Trophoblast cell (in vitro differentiated cells and primary cell): ENCODE measurements at places on chromosomes 1 and 21.
A peak's percentile ranks its signal among the peaks of the same experiment; 100 is the strongest.

- DNase-seq, result no peak
These were observed 235.5 kb upstream of the SGIP1 start for GRCh38 chr1:66298464-66298863.

DNA sequence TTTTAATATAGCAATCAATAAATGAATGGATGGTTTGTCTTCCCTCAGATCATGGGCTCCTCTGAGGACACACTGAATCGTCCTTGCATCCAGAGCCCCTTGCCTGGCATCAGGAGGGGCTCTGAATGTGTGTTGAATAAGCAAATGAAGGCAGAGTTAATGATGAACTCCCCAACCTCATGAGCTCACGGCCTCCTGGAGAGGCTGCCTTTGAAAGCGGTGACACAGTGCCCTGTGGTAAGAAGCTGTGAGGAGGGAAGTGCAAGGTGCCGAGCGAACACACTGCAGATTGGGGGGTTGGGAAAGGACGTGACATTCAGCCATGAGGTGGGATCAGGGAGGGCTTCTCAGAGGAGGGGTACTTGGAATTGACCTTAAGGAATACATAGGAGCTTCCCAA lies 3.2 kb upstream of the PARS2 start:
- DNase-seq, result no peak

DNA sequence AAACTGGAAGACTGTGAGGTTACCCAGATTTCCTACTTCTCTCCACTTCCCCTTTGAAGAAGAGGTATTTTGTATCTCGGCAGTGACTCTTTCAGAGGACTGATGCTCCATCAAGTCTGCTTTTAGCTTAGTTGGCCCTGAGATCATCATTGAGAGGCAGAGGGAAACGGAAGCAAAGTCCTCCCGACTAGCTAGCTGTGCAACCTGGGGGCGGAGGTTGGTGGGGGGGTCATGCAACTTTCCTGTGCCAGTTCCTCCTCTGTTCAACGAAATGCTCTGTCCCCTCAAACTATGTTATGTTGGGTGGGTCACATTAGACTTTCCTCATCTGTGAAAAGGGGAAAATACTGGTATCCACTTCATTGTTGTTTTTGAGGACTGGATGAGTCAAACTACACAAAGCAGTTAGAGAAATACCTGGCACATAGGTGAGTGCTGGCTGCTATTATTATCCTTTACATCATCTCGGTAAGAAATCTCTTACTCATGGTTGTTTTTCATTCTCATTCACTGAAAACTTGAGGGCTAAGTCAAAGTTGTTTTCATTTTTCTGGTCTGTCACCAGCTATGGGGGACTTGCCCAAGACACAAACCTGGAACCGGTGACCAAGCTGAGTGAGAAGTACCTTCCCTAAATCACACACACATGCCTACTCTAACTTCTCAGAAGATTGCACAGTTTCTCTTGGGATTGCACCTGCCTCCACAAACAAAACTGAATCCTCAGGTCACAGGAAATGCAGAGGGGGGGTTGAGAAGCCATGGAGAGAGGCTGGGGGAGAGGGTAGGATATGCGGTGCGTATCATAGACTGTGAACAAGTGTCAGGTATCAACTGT lies 83.3 kb downstream of the ABCA4 start:
- DNase-seq, result no peak

- no peak for DNase-seq
These were observed 176.2 kb downstream of the ADGRL4 start for GRCh38 chr1:78830321-78830720.

- DNase-seq, result no peak
These were observed 59.6 kb downstream of the FMN2 start for GRCh38 chr1:240151136-240151735.

DNA sequence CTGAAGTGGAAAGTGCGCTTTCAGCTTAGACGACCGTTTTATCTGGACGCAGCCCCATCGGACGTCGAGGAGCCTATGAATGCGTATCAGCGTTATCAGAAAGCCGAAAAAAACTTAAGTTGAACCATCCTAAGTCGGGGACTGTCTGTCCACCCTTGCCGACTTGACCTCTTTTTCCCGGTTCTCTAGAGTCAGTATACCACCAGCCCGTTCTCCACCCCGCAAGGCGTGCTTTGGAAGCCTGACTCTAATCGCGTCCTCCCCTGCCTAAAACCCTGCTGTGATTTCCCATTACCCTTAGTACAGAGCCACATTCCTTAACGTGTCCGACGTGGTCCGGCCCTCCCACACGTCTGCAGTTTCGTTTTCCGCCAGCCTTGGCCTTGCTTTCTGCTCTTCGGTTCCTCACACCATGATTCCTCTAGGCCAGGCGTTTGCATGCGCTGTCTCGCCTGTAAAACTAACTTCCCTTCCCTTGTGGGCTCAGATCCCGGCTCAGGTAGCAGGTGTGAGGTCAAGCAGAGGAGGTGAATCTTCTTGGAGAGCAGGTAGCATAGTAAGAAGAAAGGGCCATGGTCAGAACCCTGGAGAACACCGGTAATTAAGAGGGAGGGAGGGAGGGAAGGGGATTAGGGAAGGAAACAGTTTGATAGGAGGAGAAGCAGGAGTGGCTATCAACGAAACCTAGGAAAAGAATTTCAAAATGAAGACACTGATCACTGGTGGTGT lies 865 bp downstream of the ADPRS start:
- DNase-seq, result peak; percentile 42

DNA sequence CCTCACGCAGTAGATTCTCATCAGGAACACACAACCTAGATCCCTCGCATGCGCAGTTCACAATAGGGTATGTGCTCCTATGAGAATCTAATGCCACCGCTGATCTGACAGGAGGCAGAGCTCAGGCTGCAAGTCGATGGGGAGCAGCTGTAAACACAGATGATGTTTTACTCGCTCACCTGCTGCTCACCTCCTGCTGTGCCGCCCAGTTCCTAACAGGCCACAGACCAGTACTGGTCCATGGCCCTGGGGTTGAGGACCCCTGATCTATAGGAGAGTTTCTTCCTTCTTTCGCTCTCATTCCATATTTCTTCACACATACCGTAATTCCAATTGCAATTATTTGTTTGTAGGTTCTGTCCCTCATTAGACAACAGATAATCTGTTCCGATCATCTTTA lies 103.4 kb downstream of the CLEC20A start:
- DNase-seq, result no peak

DNA sequence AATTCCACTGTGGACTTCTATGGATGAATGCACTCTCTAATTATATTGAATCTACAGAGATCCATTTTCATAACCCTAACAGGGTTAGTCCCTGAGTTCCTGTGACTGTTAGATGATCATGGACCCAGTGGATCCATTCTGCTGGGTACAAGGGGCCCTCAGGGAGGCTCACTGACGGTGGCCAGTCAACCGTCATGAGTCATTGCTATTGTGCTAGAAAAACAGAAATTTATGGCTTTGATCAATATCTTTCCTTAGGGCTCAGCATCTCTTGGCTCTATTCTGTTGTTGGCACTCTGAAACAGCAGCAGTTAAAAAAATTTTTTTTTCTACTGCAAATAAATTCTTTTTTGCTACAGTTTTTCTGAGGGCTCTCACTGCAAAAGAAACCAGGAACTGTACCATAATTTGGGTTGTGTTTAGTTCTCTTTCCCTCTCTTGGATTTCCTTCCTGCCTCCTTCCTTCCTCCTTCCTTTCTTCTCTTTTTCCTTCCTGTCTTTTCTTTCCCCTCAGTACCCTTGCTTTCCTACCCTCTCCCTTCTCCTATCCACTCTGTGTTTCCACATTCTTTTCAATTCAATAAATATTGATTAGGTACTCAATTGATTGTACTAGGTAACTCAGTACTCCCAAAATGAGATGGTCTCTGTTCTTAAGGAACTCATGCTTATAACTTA lies 49.5 kb downstream of the UTP25 start:
- DNase-seq, result no peak

DNA sequence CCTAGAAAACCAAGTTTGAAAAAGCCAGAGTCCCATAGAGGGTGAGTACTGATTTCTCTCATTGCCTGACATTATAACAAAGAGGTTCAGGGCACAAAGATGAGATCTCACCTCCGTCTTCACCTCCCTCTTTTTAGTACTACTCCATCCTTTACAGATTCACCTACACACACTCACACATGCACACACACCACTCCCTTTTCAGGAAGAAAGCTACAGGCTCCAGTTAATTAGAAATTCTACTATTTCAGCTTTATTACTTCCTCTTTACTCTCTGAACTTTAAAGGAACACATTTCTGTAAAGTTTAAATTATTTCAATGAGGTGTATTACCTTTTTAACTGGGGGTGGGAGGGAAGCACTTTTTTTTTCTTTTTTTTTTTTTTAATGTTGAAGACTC lies 59.6 kb upstream of the PRDX6 start:
- no peak for DNase-seq

DNA sequence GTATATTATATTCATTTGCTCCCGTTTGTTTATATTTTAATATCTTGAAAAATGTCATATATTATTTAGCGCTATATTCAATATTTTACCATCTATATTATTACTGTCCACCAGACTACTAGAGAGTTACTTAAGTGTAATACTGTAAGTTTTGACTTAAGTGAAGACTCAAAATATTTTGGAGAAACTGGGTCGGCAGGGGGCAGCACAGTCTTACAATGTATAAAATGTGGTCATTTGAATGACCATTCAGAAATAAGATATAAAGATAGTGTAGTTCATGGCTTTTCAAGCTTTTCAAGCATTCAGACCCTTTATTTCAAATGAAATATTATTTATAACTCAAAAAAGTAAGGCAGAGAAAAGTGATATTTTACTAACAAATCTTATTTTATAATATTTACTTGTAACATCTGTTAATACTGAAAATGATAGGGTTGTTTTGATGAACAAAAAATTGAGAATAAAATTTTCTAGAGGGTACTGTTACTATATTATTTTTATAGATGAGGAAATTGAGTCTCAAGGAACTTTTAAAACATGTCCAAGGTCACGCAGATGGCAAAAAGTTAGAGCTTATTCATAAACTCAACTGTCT lies 89.0 kb upstream of the SERTAD4 start:
- peak; percentile 85 for DNase-seq

GRCh38 chr1:103459346-103459745 lies 66.2 kb upstream of the RNPC3 start:
- no peak for DNase-seq

GRCh38 chr1:155193275-155193990 lies 14.3 kb downstream of the THBS3 start:
- DNase-seq, result peak; percentile 96

DNA sequence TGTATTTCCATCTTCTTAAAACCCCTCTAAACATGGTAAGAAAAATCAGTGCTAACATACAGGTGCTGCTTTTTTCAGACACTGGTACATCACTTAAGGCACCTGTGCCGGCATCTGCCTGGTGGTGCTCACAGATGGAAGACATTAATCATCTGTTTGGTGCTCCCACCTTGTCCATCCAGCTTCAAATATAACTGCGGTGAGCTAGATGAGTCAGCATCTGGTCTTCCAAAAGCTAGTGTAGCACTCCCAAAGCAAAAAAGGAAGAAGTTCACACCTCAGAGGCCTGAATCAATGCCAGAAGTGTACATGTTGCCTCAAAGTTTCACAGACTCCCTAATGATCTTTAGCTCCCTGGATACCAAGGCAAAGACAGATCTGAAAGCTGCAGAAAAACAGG lies 44.4 kb downstream of the TM2D1 start:
- DNase-seq, result no peak

DNA sequence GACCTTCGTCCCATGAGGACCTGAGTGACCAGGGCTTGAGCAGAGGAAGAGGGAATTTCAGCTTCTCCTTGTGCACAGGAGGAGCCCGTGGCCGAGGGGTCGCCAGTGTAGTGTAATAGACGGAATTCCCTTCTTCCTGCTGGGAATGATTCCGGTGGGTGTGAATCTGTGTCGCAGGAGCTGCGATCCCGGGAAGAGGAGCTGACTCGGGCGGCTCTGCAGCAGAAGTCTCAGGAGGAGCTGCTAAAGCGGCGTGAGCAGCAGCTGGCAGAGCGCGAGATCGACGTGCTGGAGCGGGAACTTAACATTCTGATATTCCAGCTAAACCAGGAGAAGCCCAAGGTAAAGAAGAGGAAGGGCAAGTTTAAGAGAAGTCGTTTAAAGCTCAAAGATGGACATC lies 34.4 kb downstream of the MAP3K21 start:
- no peak for DNase-seq

- no peak for DNase-seq
These were observed 461.1 kb downstream of the PTPRU start for GRCh38 chr1:29697391-29697780.

DNA sequence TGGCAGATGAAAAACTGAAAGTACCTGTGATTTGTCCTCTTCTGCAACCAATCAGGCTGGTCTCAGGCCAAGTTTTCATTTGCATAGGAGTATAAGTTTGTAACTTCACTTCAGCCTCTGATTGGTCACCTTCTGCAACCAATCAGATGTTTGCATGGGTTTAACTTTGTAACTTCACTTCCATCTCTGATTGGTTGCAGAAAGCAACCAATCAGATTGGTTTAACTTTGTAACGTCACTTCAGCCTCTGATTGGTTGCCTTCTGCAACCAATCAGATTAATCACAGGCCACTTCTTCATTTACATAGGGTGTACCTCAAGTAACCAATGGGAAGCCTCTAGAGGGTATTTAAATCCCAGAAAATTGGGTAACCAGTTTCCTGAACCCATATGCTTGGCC lies 18.9 kb upstream of the TUT4 start:
- no peak for DNase-seq
